AG09309 (cell line): ENCODE measurements at places on chromosomes 1 and 21.
A peak's percentile ranks its signal among the peaks of the same experiment; 100 is the strongest.

DNA sequence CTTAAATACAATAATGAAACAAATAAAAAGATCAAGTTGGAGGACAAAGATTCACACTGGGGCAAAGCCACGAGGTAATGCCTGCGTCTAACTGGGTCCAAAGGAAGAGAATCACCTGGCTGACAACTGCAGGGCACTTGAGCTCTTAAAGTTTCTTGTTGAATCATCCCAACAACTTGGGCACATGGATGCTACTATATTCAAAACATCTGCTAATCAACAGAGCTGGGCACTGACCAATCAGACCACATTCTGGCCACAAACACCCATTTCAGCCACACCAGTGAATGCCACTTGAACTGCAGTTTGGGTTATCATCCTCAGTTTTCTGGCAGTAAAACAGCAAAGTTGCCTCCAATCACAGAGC lies 51.0 kb downstream of the ABCA4 start:
- DNase-seq: no peak

GRCh38 chr1:197195100-197195499 lies 48.6 kb upstream of the ASPM start:
- no peak for DNase-seq

DNA sequence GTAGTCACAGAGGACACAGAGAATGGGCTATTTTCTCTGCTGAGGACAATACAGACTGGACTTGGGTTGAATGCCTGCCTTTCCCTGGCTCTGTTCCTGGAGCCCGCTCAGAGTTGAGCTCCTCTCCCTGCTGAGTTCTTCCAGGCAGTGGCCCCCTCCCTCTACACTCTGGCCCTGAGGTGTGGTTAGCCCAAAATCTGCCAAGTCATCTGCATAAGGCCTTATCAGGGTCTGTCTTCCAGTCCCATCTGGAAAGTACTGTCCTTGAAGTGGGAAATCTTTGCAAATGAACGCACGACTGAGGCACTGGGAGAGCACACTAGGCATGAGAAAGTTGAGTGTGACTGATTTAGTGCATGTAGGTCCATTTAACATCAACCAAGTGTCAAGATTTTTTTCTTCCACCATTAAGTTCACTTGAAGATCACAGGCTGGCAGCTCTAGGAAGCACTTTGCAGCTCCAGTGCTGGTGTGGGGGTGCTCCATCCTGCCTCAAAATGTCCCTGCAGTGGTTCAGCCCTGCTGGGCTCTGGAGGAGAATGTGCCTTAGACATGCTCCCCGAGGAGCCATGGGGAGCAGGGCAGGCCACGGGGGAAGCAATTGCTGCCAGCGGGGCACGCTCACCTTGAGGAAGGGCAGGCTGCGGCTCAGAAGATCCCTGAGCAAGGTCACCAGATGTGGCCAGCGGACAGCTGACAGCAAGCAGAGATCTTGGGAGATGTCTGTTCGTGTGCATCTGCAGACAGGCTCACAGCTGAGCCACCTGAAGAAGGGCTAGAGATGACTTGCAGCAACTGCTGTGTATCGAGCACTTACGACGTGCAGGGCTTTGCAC lies 41.5 kb downstream of the IER5 start:
- no peak for DNase-seq

DNA sequence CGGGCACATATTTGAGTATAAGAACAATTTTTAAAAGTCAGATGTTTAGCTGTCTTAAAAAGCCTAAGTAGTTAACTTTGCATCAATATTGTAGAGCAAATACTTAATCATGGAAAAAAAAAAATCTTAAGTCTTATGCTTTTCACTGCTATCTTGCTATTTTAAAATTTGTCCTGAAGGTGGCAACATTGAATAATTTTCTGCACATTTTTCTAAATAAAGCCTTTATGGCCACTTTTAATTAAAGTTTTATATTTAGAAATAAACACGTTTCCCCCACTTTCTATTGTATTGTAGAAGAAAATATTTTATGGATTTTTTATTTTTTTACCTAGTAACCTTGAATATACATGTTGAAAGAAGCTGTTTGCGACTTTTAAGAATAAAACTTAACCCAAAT lies 198.8 kb downstream of the AMY1C start:
- DNase-seq: no peak

- DNase-seq: peak; percentile 50
Measured at GRCh38 chr1:173478094-173478674, 1.0 kb downstream of the PRDX6 start.

DNA sequence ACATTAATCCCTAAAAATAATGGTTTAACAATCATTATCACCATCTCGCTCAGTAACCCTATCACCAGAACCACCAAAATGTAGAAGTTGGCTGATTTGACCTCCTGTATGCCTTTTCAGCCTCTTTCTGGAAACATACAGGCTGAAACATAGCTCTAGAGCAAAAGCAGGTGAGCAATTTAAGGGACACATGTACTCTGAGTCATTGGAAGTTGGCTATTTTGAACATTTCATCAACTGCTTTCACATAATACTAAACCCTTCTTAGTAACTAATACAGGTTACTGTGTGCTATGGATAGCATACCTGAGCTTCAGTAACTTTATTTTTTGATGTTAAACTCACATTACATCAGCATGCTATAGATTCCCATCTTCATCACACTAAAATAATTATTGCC lies 19.8 kb upstream of the DDAH1 start:
- DNase-seq: no peak

GRCh38 chr1:203906932-203907331 lies 45.5 kb downstream of the SNRPE start:
- peak; percentile 69 for DNase-seq

- no peak for DNase-seq
Measured at GRCh38 chr21:26846036-26846931, 1.1 kb upstream of the ADAMTS1 start.

- DNase-seq: peak; percentile 48
Measured at GRCh38 chr1:94063379-94063778, 57.6 kb downstream of the ABCA4 start.
